ENCODE measurements at places on chromosomes 7 and 10.

DNA sequence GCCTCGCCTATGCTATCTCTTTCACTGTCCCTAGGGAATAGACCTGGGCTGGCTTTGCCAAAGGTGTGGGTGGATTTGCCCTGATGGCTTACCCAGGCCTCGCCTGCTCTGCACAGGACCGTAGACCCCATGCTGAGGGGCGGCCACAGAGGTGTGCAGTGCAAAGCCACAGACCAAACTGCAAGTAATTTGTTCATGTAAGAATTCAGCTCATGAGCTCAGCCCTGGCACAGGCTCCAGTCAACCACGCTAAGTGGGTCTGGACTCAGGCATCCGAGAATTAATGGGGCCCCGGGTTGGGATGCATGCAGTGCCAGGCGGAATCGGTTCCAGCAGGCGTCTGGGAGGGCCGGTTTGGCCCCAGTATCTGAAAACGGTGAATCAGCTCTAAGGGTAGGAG, 445.2 kb downstream of the DNAJB6 start:
- no peak for DNase-seq

DNA sequence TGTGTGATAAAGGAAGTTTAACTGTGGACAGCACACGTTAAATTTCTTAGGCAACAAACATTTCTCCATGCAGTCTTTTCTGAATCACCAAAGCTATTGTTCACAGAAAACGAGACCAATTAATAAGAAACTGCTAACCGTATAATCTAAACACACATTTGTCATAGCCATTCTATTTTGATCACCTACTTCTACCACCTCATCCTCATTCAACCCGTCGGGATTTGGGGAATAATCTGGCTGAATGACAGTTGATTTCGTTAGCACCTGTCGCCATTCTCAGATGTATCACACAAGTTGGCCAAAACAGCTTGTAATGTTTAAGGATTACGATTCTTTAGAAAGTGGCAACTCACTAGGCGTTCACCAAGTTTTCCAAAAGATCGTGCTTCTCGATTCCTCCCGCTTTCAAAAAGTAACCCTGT, 1.2 kb downstream of the EZH2 start:
- no peak for DNase-seq

DNA sequence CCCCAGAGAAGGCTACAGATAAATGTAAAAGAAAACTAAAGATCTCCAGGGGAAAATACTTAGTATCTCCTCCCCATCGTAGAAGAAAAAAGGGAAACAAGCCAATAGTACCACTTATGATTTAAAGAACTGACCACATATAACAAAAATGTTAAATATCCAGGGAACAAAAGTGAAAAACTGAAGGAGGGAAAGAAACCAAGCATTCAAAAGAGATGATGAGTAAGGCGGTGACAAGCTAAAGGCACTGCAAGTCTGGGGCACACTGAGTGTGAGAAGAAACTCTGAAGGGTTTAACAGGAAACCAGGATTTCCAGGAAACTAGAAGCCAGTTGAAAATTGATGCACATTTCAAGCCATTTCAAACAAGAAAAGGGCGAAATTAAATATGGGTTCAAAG, 226.3 kb downstream of the AHR start:
- DNase-seq: no peak

GRCh38 chr10:115654961-115655360, 561.8 kb downstream of the ATRNL1 start:
- no peak for DNase-seq

GRCh38 chr7:57496395-57496794, 46.4 kb downstream of the ZNF716 start:
- DNase-seq: no peak

GRCh38 chr7:19982841-19983835, 209.7 kb upstream of the TMEM196 start:
- DNase-seq: no peak

GRCh38 chr10:49742683-49743463, 19.2 kb downstream of the OGDHL start:
- DNase-seq: peak; percentile 9

- DNase-seq: no peak
These were observed 100.4 kb upstream of the SEMA3D start for GRCh38 chr7:85287106-85287825.

DNA sequence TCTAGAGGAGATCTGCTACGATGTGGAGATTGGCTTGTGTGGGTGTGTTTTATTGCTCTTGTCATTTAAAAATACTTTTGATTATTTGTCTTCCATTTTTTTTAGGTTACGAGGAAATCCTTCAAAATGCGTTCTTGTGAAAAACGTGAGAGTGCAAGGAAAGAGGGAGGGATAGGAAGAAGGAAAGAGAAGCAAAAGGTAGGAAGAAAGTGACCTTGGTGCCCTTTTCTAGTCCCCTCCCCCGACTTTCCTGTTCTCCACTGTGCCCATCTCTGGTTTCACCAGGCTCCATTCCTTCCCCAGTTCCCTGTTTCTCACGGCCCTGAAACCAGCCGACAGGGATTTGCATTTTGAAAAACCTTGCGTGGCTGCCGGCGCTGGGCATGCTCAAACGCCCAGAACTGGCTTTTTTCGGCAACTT, 506 bp upstream of the GNAI1 start:
- DNase-seq: peak; percentile 4

DNA sequence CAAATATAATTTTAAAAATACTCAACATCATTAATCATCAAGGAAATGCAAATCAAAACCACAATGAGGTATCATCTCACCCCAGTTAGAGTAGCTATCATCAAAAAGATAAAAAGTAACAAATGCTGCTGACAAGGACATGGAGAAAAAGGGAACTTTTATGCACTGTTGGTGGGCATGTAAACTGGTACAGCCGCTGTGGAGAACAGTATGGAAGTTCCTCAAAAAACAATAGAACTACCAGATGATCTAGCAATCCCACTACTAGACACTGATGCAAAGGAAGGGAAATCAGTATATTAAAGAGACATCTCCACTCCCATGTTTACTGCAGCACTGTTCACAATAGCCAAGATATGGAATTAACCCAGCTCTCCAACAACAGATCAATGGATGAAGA, 384.5 kb downstream of the PLXDC2 start:
- no peak for DNase-seq

DNA sequence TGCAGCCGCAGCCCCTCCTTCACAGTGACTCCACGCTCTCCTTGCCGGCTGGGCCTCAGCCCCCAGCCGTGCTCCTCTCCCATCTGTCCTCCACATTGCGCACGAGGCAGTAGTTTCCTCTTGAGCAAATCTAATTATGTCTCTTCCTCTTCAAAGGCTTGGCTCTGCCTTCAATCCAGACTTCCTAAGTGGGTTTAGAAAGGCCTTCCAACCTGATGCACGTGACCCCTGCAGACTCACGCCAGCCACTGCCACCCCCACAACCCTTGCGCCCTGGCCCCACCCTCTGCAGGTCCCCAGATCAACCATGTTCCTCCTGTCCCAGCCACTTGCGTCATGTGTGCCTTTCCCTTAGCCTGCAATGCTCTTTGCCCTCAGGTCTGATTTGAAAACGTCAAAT, 75.0 kb upstream of the ADAM12 start:
- DNase-seq: no peak

GRCh38 chr7:79130715-79131114, 322.8 kb downstream of the MAGI2 start:
- DNase-seq: no peak

DNA sequence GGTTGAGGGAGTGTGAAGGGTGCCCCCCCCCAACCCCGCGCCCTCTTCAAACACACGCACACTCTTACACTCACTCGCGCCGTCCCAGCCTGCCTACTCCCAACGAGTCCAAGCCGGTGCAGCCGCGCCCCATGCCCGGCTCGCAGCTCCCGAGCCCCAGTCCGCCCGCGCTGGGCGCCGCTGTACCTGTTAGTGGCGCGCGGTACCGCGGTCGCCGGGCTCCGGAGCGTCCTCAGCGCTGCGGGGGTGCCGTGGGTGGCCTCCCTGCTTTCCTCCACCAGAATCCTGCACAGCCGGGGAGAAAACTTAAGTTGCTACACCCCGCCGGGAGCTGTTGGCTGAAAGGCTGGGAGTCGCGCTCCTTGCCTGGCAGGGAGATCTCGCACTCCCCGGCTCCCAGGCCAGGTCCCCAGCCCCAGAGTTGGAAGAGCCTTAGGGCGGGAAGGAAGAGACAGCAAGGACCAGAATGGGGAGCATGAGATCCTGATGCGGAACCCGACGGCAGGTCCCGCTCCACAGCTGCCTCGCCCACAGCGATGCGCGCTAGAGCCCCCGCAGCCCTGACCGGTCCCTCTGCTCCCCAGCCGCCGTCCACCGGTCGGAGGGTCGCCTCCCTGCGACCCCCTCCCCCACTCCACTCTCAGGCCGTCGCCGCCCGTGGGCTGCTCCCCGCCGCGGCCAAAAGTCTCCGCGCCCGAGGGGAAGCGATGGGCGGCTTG, 863 bp downstream of the ST8SIA6 start:
- peak; percentile 50 for DNase-seq

GRCh38 chr10:100020886-100021253, 11.1 kb upstream of the DNMBP start:
- DNase-seq: no peak

DNA sequence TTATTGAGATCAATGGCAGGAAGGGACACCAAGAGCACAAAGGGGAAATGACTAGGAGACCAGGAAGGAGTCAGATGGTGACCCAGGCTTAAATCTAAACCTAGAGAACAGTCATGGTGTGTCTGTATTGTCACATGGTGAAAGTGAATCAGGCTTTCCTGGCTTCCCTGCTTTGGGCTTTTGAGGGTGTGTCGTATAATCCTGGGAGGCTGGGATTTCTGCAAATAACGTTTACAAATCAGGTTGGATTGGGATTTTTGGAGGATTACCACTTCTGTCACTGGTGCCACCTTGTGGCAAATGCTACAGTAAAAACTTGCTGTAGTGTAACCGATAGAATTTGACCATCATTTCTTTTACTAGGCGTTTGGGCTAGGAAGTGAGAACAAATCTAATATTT, 502.6 kb downstream of the NRG3 start:
- DNase-seq: no peak

- no peak for DNase-seq
These were observed 1.3 kb downstream of the GUSB start for GRCh38 chr7:65980478-65981250.

Data from 8988T (cell line).